ENCODE measurements at places on chromosomes 1 and 21.

- no peak for DNase-seq
Measured at GRCh38 chr1:200873116-200873670, 412 bp downstream of the GPR25 start.

DNA sequence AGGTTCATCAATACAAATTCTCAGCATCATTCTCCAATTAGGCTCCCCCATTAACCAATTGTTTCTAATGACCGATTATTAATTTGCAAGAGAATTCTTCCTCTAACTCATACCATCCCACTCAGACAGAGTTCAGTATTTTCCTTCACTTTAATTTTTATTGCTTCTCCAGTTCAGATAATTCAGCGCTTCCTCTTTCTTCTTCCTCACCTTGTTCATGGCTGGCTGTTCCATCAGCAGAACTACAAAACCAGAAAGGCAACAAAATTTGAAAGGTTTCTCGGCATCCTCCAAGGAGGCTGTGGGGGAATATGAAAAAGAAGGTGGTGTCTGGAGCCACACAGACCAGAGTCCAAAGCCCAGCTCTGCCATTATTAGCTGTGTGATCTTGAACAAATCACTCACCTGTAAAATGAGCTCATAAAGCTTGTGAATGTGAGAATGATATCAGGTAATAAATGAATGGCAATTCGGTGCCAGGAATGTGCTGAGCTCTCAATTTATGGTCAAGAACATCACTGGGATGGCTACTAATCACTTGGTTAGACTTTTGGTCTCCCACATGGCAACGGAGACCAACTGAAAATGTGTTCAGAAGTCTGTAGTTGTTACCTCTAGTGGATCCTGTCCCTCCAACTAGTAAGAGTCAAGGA is 11.7 kb upstream of the ZNF436 start:
- DNase-seq: no peak

DNA sequence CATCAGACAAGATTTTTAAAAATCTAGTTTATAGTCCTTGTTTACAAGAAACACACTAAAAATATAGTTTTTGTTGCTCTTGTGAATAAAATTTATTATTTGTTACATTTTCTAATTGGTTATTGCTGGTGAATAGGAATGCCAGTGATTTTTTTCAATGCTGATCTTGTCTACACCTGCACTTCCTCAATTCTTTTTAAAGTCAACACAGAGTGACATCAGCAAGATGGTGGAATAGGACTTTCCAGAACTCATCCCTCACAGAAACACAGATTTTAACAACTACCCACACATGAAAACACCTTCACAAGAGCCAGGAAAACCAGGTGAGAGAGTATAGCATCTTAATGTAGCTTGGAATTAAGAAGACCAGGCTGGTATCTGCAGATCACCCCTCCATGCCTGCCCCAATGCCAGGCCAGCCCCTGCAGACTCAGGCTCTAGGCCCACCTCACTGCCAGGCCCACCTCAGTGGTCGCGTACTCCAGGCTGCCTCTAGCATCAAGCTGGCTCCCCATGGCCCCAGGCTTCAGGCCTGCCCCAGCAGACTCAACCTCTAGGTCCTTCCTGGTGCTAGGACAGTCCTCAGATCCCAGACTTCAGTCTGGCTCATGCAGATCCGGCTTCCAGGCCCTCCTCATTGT is 117.6 kb downstream of the WDR3 start:
- no peak for DNase-seq

GRCh38 chr1:35748326-35748725 is 21.5 kb downstream of the CLSPN start:
- no peak for DNase-seq

GRCh38 chr1:77193951-77194350 is 25.3 kb downstream of the PIGK start:
- no peak for DNase-seq

All from stimulated activated CD4-positive, alpha-beta T cell treated with anti-CD3 and anti-CD28 coated beads, Interleukin-1b, Interleukin-23, amount 100 ng/mL, for 1 hour (primary cell).